ENCODE measurements at places on chromosomes 3 and 15.

GRCh38 chr15:63595688-63596087, 1.5 kb upstream of the FBXL22 start:
- DNase-seq, result no peak

DNA sequence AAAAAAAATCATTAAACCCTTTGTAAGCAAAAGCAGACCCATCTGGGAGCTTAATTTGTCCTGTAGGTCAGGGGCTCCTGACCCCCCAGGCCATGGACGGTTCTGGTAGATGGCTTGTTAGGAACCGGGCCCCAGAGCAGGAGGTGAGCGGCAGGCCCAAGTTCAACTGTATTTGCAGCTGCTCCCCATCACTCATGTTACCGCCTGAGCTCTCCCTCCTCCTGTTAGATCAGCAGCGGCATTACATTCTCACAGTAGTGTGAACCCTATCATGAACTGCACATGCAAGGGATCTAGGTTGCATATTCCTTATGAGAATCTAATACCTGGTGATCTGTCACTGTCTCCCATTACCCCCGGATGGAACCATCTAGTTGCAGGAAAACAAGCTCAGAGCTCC, 60.7 kb downstream of the FSIP1 start:
- no peak for DNase-seq

DNA sequence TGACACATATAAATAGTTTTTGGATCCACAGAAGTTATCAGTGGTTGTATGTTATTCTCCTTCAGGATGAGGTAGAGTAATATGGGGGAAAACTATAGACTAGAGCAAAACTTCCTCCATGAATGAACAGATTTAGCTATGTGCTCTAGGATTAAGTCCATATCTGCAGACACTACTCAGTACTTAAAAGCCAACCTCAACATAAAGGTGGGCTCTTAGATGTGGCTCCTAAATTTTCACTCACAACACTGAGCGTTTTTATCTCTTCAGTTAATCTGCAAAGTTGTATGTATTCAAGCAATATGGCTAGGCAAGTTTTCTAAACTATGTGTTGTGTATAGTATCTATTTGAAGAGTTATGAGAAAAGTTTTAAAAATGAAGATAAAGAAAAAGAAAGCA, 147.0 kb upstream of the SLITRK3 start:
- DNase-seq, result no peak

- no peak for DNase-seq
These were observed 514.1 kb upstream of the CFAP20DC start for GRCh38 chr3:59563966-59564365.

- DNase-seq, result no peak
These were observed 4.7 kb downstream of the INAFM2 start for GRCh38 chr15:40328176-40328575.

GRCh38 chr15:72098040-72098439, 19.9 kb downstream of the MYO9A start:
- no peak for DNase-seq

- DNase-seq, result peak; percentile 50
These were observed 21.3 kb upstream of the RFTN1 start for GRCh38 chr3:16534640-16535262.

GRCh38 chr3:15973940-15974339, 176.2 kb upstream of the ANKRD28 start:
- no peak for DNase-seq

DNA sequence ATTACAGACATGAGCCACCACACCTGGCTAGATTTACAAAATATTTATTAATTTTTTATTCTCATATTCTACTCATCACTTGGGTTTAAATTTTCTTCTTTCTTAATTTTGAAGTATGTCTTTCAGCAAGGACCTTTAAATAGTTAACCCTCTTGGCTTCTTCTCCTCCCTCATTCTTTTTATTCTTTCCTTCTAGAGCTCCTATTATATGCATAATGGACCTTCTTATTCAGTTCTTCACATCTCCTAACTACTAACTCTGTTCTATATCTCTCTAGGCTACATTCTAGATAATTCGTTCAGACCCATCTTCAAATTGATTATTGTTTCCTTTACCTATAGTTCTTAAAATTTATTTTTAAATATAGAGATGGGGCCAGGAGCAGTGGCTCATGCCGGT, 43.2 kb upstream of the MTMR14 start:
- DNase-seq, result no peak

GRCh38 chr15:48777645-48778330, 33.1 kb downstream of the CEP152 start:
- DNase-seq, result no peak

DNA sequence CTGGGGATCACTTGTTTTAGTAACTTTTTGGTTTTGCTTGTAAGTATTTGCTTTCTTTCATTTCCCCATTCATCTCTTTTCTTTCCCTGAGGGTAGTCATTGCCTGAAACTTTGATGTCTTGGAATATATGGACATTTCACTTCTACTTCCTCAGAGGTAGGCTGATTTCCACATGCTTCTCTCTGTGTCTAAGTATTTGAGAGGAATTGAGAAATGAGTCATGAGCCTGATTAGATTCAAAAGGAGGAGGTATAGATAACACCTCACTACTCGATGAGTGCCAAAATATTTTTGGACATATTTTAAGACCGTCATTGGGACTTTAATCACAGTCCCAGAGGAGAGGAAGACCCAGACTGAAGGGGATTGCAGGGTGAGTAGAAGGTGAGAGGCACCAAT, 480.1 kb upstream of the SGO1 start:
- DNase-seq, result no peak

GRCh38 chr15:28252831-28253230, 69.1 kb downstream of the HERC2 start:
- DNase-seq, result no peak

DNA sequence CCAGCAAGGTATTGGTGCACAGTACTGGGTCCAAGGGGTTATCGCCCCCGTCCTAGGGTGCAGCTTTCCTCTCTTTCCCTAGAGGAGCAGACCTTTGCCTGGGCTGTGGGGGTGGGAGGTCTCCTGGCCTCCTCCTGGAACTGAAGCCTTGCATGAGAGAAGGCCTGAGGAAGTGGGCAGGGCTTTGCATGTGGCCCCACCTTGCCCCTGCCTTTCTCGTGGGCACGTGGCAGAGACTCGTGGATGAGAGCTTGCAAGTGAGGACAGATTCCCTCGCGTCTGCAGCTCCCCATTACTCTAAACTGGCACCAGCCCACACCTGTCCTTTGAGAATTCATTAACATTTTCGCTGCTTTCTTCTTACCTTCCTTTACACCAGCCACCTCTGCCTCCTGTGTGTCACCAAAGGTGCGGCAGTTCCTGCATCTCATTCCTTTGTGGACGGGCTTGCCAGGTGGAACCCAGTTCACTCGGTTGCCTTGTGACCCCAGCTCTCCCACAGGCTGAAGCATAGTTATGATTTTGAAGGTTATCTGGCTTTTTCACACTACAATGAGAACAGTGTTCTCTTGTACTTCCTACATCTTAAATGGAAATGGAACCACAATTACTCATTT, 40.9 kb upstream of the NR2C2 start:
- no peak for DNase-seq

- no peak for DNase-seq
These were observed 454.1 kb upstream of the IL12A start for GRCh38 chr3:159534496-159534895.

DNA sequence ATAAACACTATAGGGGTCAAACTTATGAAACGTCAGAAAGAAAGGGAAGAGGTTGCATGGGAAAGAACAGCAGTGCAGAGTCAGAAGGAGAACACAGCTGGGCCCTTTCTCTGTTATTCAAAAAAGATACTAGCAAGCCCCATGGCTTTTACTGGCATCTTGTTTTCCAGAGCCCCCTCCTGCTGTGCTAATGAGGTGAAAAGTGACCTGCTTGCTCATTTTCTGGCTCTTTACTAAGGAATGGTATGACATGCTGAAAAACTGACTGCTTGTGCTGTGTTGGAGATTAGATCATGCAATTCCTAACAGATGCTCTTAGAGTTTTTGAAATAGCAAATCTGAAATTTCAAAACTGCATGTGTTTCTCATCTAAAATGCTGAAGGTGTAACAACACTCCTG, 541.6 kb upstream of the ALCAM start:
- no peak for DNase-seq

GRCh38 chr3:153070511-153070868, 91.5 kb upstream of the RAP2B start:
- no peak for DNase-seq

DNA sequence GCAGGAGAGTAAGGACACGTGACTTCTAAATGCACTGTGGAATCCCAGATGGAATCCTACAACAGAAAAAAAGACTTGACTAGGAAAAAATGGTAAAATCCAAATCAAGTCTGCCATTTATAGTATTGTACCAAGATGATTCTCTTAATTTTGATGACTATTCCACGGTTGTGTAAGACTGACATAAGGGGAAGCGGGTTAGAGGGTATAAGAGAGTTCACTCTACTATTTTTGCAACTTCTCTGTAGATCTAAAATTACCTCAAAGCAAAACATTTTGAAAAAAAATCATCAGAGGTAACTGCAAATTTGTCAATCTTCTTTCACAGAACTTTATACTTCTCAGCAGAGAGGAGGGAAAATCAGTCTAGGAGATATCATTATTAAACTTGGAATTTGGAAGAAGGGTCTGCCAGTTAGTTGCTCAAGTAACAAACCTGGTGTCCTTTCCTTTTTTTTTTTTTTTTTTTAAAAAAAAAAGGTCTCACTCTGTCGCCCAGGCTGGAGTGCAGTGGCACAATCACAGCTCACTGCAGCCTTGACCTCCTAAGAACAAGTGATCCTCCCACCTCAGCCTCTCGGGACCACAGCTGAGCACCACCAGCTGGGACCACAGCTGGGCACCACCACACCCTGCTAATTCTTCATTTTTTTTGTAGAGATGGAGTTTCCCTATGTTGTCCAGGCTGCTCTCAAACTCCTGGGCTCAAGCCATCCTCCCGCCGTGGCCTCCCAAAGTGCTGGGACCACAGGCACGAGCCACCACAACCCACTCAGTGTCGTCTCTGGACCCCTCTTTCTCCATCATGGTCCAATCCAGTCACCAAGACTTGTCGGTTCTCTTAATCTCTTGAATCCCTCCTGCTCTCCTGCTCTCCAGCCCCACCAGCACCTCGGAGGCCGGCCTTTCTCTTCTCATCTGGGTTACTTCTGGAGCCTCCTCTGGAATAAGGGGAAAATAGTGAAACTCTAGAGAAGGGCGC, 14.9 kb upstream of the HES1 start:
- DNase-seq, result no peak

DNA sequence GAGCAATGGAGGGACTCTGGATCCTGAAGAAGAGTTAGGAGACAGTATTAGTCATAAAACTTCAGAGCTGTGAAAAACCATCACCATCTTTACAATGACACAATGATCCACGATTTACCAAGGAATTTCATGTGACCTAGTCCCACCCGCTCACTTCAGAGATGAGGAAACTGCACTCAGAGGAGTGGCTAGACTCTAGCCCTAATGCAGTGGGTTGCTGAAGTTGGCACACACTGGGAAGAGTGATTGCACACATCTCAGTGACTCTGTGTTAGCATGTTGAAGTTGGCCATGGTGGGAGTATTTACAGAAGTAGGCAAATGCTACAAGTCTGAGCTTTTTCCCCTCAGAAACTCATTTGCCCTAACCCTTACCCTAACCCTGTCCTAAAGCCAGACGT, 35.2 kb upstream of the SPATA12 start:
- DNase-seq, result no peak

DNA sequence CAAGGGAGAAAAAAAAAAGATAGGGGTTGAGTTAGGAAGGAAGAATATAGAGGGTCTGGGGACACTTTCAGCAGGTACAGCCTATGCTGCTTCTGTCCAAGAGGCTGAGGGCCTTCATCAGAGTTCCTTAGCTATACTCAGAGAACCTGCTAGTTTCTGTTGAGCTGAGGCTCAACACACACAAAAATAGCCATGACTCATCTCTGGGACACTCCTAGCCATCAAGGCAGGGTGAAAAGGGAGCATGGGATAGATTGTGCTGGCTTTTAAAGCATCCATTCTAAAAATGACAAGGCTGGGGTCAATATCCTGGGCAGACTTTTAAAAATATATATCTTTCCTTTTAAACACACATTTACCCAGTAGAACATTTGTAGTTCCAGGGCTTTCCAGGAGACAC, 2.8 kb upstream of the RTP2 start:
- DNase-seq, result no peak

- DNase-seq, result no peak
These were observed 204.7 kb upstream of the GAP43 start for GRCh38 chr3:115418583-115418982.

GRCh38 chr3:108051005-108051404, 39.8 kb downstream of the CD47 start:
- no peak for DNase-seq

DNA sequence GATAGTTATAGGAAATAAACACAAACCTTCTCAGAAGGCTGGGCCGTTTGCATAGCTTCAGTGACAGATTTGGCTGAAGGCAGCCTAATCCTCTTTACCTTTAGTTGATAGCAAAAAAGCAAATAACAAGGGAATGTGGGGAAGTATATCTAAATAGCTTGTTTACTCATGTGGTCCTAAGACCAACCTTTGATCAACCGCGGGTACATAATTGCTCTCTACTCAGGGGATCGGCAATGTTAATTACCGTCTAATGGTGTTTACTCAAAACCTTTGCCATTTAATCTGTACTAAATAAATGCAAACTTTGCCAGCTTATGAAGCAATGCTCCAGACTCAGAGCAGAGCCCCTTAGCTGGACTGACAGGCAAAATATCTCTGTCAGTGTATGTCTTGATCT, 51.6 kb downstream of the EIF3J start:
- no peak for DNase-seq

DNA sequence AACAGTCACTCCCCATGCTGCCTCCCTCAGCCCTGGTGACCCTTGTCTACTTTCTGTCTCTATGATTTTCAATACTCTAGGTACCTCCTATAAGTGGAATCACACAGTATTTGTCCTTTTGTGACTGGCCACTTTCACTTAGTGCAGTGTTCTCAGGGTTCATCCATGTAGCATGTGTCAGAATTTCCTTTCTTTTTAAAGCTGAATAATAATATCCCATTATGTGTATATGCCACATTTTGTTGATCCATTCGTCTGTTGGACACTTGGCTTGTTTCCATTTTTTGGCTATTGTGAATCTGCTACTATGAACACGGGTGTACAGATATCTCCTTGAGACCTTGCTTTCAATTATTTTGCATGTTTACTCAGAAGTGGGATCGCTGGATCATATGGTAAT, 34.1 kb downstream of the PML start:
- no peak for DNase-seq

DNA sequence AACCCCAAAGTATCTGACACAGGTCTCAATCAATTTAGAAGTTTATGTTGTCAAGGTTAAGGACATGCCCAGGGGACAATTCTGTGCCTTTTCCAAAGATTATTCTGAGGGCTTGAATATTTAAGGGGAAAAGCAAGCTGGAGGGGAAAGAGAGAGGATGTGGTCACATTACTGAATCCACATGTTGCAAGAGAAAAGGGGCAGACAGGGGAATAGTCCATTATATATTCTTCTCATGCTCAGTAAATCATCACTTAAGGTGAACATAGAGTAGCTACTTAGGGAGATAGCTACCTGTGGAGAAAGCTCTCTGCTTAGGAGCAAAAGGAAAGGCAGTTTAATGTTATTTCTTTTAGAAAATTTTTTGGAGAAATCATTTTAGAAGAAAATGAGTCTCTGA, 751.6 kb downstream of the SI start:
- DNase-seq, result no peak

GRCh38 chr3:41863024-41863423, 98.9 kb downstream of the ULK4 start:
- no peak for DNase-seq

GRCh38 chr3:114490829-114491228, 197.0 kb downstream of the TIGIT start:
- no peak for DNase-seq
